ENCODE measurements at places on chromosomes 11 and 22. TPM values are rescaled to one million over a fixed set of nuclear protein-coding genes. Genes with fewer than 3 reads are reported as not detected.

Gene ZBTB16
- 1.2 TPM for polyA plus RNA-seq

Gene THAP7
- polyA plus RNA-seq, result 26.2 TPM

Gene TRIM51
- polyA plus RNA-seq, result not detected

Gene CCDC81
- 1.6 TPM for polyA plus RNA-seq

Gene ACAT1
- 85.8 TPM for polyA plus RNA-seq

Gene OR52M1
- polyA plus RNA-seq, result not detected

Gene OR2AG1
- polyA plus RNA-seq, result 0.06 TPM

Gene PANX3
- polyA plus RNA-seq, result not detected

GRCh38 chr11:92253945-92254344 is 29.3 kb downstream of the FAT3 start:
- no peak for DNase-seq

- no peak for DNase-seq
These were observed 47.1 kb upstream of the HORMAD2 start for GRCh38 chr22:30033137-30033536.

DNA sequence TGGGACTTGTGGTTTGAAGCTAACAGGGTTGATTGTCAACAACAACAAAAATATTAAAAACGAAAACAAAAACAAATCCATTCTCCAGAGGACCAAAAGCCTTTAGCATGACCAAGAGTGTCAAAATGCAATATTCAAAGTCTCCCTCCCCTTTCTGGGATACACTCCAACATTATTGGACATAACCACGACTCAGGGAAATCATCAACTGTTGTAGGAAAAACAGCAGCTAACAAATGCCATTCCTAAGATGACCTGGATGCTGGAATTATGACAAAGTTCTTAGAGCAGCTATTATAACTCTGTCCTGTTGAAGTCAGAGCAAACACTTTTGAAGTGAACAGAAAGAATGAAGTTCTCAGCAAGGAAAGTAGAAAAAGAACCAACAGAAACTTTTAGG is 143.0 kb downstream of the TMEM135 start:
- no peak for DNase-seq

GRCh38 chr11:26556582-26556981 is 15.5 kb downstream of the MUC15 start:
- no peak for DNase-seq

GRCh38 chr11:93817426-93818348 is 32.7 kb downstream of the VSTM5 start:
- no peak for DNase-seq

DNA sequence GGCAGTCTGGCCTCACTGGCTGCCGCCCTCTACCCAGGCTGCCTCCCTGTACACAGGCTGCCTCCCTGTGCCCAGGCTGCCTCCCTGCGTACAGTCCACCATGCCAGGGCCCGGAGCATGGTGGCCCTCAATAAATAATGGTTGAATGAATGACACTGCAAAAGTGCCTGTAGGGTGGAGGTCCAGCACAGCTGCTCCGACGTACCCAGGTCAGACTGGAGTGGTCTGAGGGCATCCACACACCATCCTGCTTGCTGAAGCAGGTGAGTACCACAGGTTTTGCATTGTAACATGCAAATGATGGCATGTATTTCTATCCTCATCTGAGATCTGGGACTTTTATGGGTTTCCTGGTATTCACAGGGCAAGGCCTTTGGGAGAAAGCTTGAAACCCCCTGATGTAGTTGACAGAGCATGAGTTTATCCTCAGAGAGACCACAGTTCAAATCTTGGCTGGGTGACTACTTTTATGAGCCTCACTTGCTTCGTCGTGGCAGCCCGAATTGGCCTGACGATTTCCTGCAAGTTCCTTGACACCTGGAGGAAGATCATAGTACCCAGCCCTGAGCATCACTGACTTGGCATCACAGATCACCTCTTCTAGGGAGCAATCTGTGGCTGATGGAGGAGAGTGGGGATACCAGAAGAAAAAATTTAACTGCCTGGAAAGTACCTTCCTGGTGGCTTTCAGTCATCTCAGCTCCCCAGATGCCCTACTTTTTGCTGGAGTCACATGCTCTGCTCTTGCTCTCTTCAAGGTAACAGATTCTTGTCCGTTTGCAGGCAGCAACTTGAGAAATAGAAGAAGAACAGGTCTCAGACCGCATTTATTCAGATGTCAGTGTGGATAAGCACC is 16.0 kb upstream of the CYB5R3 start:
- no peak for DNase-seq

DNA sequence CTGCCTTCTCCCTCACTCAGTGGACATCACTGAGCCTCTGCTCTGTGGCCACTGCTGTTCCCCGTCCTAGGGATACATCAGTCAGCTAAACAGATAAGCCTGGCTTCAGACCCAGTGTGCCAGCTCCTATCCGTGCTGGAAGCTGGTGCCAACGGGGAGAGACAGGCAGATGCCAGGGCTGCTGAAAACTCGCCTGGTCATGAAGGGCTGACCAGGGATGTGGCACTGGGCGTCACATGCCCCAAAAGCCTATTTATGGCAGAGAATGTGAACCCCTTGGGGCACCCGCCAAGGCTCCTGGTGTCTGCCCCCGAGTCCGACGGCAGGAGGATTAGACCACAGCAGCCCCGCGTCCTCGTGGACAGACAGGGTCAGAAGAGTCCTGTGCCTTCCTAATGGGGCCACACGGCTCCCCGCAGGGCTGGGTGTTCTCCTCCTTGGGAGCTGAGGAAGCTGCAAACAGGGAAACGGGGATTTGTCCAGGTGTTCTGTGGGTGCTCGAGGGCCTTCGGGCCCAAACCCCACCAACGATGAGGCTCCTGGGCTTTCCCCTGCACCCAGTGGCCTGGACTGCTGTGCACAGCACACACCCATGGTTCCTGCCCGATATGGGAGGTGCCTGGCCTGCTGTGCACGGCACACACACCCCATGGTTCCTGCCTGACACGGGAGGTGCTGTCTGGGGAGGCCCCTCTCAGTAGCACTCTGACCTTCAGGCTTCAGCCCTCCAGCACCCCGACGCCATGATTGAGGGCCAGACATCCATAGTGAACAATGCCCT is 19.9 kb downstream of the ANO1 start:
- DNase-seq, result no peak

- DNase-seq, result no peak
These were observed 4.7 kb downstream of the SHANK2 start for GRCh38 chr11:71247551-71248250.

GRCh38 chr22:20866736-20867135 is 7.9 kb downstream of the SNAP29 start:
- no peak for DNase-seq

DNA sequence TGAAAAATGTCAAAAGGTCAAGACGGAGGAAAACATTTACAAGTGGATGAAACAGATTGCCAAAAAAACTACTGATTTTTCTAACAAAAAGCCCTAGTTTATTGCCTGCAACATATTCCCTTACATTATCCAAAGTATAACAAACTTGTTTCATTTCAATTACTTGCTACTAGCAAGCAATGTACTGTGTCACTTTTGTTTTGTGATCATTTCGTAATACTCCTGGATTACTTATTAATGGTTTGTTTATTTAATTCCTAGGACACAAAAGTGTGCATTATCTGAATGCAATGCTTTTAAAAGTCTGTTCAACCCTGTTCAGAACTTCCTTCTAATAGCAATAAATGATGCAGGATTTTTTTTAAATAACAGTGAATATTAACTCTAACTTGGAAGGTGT is 50.9 kb downstream of the CCDC34 start:
- DNase-seq, result no peak

DNA sequence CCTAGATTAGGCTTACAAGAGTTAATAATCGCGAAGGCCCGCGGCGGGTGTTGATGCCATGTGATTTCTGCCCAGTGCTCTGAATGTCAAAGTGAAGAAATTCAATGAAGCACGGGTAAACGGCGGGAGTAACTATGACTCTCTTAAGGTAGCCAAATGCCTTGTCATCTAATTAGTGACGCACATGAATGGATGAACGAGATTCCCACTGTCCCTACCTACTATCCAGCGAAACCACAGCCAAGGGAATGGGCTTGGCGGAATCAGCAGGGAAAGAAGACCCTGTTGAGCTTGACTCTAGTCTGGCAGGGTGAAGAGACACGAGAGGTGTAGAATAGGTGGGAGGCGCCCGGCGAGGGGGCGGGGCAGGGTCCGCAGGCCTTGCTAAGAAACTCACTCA is 65.5 kb downstream of the AAMDC start:
- DNase-seq, result no peak

- no peak for DNase-seq
These were observed at the start of gene WNT7B for GRCh38 chr22:45977003-45977411. TSS of gene WNT7B (minus strand) at chr22:45977162. CDS start at chr22:45976754, 408 bp downstream.

- no peak for DNase-seq
These were observed 6.8 kb downstream of the HPS4 start for GRCh38 chr22:26476705-26477340.

GRCh38 chr11:70606248-70606950 is 208.1 kb downstream of the CTTN start:
- DNase-seq, result no peak

DNA sequence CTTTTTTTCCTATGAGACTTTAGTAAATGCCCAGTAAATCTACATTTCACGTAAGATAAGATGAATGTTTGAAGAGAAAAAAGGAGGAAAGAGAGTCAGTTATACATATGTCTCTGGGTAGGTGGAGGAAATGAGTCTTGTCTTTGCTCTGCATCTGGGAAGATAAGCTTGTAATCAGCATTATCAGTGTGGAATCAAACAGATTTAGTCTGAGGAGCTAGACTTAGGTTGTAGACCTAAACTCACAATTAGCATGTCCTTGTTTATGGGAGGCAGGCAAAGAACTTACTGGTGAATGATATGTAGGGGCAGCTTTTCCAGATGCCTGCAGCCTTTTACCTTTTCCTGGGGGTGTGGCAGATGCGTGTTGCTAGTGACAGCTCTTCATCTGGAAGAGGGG is 962.3 kb downstream of the TBC1D22A start:
- no peak for DNase-seq

- DNase-seq, result no peak
These were observed 4.2 kb downstream of the USP2 start for GRCh38 chr11:119377112-119377901.

DNA sequence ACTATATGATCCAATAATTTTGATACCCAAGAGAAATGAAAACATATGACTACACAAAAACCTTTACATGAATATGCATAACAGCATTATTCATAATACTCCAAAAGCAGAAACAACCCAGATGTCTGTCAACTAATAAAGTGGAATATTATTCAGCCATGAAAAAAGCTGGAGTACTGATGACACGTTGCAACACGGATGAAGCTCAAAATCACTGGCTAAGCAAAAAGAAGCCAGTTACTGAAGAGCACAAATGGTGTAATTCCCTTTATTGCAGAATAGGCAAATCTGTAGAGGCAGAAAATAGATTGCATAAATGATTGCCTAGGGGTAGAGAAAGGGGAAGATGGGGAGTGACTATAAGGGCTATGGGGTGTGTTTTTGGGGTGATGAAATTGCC is 117.6 kb upstream of the FGF3 start:
- DNase-seq, result no peak

DNA sequence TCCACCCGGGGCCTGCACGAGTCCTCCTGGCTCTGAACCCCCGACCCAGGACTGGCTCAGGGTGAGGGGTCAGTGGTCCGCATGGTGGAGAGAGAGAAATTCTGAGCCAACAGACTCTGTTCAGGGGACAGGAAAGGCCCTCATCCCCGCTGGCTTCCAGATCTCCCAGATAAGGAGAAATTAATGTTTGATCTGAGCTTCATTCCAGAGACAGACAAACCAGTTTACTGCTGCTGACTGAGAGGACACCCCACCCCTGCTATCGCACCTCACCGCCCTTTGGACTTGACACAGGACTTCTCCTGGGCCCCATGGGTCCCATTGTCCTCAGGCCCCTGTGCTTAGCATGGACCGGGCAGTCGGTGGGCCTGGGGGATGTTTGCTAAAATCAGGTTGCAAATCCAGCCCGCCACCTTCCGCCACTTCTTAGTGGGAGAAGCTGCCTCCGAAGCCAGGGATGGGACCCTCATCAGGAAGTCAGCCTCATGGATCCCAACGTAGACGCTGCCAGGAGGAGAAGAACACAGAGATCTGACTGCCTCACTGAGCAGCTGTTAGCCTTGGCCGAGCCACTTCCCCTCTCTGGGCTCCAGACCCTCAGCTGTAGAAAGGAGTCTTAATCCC is 11.2 kb upstream of the UPK3A start:
- DNase-seq, result no peak

GRCh38 chr11:111414936-111415335 is 35.9 kb upstream of the POU2AF1 start:
- no peak for DNase-seq

GRCh38 chr22:20088263-20088648 is 8.2 kb downstream of the DGCR8 start:
- DNase-seq, result no peak

DNA sequence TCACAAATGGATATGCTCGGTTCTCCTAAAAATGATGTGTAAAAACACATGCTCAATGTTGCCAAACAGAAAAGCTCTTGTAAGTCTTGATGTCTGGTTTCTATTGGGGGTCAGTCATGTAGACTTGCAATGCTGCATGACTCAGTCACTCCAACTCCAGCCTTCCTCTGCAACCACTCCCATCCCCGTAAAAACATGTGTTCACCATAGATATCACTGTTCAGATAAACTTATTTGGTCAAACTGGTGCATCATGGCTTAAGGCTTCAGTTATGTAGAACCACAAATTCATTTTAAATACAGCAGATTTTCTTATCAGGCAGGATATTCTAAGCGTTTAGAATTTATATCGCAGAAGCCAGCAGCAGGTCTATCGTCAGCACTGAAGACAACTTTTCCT is 298.4 kb upstream of the LUZP2 start:
- no peak for DNase-seq

GRCh38 chr22:39815932-39816331 is 77.6 kb downstream of the ENTHD1 start:
- no peak for DNase-seq

GRCh38 chr22:23074451-23074850 is 4.1 kb downstream of the GNAZ start:
- DNase-seq, result no peak

- peak; percentile 66 for DNase-seq
These were observed 50.1 kb downstream of the FBLN1 start for GRCh38 chr22:45552580-45553350.

GRCh38 chr22:20131859-20132685 is 468 bp downstream of the ZDHHC8 start:
- DNase-seq, result no peak

DNA sequence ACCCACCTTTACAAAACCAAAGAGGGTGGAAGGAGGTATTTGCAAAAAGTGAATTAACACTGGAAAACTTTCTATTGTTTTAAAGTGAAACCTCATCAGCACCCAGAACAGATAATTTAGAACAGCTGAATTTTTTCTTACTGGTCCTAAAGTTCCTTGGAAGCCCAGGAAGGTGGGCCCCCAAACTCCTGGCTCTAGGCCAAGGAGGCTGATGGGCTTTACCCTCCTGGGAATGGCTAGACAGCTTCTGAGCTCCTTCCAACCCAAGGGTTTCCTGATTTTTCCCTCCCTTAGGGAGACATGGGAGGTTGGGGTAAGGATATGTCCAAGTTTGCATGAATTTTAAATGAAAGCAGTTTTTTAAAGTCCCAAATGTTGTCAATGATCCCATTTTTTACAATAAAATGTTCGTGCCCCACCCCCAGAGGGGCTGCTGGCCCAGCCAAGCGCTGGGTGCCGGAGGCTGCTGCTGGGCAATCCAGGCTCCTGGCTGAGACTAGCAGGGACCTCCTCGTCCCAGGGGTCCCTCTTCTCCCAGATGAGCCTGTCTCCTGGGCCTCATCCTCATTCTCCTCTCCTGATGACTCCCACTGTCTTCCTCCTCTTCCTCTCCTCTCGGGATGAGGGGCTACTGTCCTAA is 28.4 kb downstream of the RELT start:
- no peak for DNase-seq
